ENCODE measurements at places on chromosomes 1 and 21.
A peak's percentile ranks its signal among the peaks of the same experiment; 100 is the strongest.

DNA sequence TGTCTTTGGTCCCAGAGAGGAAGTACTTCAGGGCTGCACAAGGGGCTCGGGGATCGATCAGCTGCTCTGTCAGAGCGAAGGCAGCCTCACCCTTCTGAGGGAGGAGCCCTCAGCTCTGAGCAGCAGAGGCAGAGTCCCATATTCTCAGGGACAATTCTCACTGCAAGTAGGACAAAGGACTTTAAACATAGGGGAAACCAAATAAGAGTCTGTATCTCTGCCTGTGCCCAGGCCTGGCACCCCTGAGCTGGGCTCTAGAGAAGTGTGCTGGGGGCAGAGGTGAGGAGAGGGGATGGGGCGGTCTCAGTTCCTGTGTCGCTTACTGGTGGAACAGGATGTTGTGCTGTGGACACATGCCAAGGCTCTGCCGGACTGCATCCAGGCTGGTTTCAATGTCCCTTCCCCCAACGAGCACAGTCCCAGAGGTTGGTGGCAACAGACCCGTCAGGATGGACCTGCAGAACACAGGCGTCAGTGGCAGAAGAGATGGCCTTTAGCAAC is 76.6 kb downstream of the ABCA4 start:
- DNase-seq, result no peak

GRCh38 chr21:14917762-14918161 is 147.0 kb downstream of the NRIP1 start:
- DNase-seq, result no peak

- no peak for DNase-seq
Measured at GRCh38 chr1:40341491-40342380, 24.6 kb upstream of the COL9A2 start.

- DNase-seq, result no peak
Measured at GRCh38 chr1:115630342-115630741, 11.4 kb upstream of the VANGL1 start.

DNA sequence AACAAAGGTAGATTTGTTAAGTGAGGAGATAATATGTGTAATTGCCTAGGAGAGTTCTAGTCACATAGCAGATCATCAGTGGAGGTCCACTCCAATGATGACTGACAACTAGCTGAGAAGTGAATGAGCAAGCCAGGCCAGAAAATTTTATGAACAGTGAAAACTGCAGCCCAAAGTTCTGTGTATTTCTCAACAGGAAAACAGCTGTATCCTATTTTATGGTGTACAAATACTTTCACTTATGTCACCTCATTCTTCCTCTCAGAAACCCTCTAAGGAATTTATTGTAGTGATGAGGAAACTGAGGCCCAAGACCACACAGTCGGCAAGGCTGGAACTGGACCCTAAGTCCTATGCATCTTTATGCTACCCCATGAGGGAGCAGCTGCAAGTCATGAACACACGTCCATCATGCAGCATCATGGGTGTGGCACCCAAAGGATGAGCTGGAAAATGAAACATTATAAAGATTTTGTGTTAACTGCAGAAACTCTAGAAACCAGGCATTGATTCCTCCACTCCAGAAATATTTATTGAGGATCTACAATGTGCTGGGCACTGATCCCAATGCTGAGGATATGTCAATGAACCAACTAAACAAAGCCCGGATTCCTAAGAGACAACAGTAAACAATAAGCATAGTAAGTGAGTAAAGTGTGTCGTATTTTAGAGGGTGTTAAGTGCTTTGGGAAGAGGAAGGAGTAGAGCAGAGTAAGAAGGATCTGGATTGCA is 99.5 kb upstream of the DUSP10 start:
- DNase-seq, result peak; percentile 46

- DNase-seq, result no peak
Measured at GRCh38 chr1:212295579-212295978, 10.4 kb downstream of the PPP2R5A start.

DNA sequence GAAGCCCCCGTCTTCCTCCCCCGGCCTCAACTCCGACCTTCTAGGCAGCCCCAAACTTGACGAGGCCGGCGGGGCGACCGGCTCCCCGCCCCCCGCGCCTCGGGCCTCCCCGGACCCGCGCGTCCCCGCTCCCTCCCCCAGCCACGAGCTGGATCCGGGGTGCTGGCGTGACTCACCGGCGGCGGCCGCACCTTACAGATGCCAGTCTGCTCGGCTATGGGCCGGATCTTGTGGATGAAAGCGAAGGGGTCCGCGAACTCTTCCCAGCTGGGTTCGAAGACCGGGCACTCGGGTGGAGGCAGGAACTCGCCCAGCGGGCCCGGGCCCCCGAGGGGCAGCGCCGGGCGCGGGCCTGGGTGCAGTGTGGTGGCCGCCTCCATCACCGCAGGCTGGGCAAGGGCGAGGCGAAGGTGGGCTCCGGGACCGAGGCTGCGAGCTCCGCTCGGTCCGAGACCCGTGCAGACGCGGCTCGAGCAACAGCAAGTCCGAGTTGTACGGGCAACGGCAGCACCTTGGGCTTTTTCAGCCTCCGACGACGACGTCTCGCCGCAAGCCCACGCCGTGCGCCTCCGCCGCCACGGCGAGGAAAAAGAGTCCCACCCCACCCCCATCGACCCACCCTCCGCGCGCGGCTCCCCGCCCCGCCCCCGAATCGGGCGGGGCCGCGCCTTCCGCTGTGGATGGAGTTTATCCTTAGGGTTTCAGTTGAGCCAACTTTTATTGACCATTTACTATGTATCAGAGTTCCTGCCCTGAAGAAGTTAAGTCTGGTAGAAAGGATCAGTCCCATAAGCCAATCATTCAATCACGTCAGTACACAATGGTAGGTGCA is at the start of gene KDM5B:
TSS of gene KDM5B (minus strand) at position 496 of the 832 bp plus-strand sequence. CDS start at position 380, 116 bp downstream.
- peak; percentile 81 for DNase-seq

DNA sequence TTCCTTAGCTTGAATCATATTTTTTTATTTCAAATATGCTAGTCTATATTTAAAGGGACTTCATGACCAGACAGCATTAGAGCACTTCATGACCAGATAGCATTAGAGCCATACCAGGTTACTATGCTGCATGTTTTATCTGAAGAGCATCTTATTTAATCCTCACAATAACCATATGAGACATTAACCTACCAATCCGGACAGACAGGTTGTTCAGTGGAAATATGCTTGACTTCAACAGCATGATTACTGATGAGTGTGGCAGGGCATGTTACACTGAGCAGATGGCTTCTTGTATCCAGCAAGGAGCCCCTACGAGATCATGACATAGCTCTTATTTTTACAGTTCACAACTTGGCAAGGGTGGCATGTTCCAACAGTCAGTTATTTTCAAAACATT is 85.0 kb upstream of the KCTD3 start:
- DNase-seq, result no peak

DNA sequence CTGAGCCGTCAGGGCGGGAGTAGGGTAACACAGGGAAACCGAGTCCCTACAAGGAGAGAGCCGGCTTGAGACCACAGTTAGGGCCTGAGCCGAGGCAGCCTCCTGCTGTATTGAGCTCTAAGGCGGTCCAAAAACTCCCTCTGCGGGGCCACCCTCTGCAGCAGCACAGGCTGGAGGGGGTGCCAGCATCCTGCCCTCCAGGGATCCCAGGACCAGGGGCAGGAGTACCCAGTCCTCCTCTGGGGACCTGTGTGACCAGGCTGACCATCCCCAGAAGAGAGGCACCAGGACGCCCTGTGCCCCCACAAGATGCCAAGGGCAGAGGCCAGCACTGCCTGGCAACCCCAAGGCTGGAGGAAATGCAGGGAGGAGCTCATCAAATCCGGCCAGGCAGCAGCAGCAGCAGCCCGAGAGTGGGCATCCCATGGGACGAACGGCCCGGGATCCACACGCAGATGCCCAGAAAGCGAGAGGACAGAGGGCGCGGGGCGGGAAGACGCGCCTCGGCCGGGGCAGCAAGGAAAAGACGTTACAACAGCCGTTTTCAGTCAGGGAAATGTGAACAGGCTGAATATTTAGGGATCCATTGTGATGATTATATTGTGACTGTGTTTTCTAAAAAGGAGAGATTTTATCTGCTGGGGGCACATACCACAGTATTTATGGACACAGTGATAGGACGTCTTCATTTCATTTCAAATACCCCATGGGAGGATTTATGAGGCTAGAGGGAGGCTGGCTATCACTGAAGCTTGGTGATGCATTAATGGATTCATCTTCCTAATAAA is 57.1 kb upstream of the COL18A1 start:
- no peak for DNase-seq

DNA sequence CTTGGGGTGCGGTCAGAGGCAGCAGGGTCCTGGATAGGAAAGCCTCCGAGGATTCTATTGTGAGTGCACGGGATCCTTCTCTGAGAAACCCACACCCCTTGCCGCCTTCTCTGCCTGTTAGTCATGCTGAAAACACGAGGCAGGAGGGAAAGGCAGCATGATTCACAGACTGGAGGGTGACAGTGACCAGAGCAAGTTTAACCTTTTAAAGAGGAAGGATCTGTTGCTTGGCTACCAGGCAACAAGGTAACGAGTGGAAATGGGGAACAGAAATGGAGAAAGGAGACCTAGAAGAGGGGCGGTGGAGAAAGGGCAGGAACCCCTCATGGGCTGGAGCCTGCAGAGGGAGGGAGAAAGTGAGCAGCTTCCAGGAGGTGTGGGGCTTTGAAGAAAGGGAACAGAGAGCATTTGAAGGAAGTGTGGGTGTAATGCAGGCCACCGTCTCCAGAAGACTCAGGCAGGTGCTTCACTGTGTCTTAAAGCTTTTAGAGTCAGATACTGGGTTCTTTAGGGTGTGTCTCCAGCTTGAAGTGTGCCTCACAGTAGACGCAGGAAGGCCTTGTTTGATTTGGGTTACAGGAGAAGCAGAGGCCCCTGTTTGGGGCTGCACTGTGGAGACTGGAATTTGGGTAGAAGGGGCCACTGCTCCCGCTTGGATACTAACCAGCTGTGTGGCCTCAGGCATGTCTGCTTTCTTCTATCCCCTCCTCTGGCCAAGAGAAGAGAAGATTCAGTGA is 19.1 kb downstream of the OPTC start:
- peak; percentile 97 for DNase-seq

- DNase-seq, result peak; percentile 22
Measured at GRCh38 chr1:233439721-233440120, 112.2 kb downstream of the MAP3K21 start.

GRCh38 chr1:155889566-155889965 is 21.6 kb downstream of the RIT1 start:
- DNase-seq, result peak; percentile 69

- DNase-seq, result no peak
Measured at GRCh38 chr1:234276151-234276788, 97.0 kb upstream of the COA6 start.

- DNase-seq, result no peak
Measured at GRCh38 chr1:180615493-180616290, 16.1 kb upstream of the XPR1 start.

DNA sequence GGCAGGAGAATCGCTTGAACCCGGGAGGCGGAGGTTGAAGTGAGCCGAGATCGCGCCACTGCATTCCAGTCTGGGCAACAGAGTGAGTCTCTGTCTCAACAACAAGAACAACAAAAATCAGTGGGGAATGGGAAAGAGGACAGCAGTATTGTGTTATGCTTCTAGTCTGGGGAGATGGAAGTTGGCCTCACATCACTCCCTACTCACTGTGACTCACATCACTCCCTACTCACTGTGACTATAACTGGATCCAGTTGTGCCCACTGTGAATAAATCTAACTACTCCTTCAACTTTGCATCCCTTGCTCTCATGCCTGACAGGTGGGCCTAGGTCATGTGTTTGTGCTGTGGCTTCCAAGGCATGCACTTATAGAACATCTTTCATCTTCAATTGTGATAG is 285.4 kb upstream of the USP24 start:
- peak; percentile 49 for DNase-seq

DNA sequence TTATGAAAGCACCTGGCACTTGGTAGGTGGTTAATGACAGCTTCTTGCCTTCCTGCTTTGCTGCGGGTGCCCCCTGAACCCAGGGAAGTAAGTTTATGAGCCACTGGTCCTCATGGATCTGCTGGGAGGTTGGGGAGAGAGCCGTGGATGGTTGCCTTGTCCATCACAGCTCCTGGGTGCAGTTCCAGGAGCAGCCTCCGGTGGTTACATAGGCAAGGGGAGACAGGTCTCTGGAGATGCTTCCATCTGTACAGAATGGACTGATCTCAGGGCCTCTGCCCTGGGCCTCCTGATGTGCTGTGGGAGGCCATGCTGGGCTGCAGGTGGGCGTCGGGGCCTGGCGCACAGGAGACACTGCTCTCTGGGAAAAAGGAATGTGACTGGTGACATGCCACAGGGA is 31.6 kb upstream of the ARHGEF10L start:
- DNase-seq, result no peak

- DNase-seq, result no peak
Measured at GRCh38 chr1:14165371-14165801, 433.1 kb upstream of the KAZN start.

- DNase-seq, result peak; percentile 28
Measured at GRCh38 chr1:45617618-45618017, 6.2 kb downstream of the CCDC17 start.

GRCh38 chr1:24536391-24536840 is 19.5 kb upstream of the NCMAP start:
- DNase-seq, result peak; percentile 57

DNA sequence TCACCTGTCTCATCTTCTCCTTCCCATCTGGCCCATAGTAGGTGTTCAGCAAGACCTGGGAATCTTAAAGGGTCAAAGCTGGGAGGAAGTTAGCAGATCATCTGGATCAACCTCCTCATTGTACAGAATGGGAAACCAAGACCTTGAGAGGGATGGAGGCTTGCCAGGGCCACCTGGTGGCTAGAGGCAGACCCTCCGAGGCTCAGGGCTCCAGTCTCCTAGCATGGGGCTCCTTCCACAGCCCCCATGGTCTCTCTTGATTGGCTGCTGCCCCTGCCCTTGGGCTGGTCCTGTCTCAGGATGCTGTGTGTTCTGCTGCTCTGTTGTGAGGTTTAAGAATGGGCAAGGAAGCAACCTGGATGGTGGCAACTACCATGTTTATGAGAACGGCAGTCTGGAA is 68.7 kb upstream of the CNTN2 start:
- DNase-seq, result no peak

DNA sequence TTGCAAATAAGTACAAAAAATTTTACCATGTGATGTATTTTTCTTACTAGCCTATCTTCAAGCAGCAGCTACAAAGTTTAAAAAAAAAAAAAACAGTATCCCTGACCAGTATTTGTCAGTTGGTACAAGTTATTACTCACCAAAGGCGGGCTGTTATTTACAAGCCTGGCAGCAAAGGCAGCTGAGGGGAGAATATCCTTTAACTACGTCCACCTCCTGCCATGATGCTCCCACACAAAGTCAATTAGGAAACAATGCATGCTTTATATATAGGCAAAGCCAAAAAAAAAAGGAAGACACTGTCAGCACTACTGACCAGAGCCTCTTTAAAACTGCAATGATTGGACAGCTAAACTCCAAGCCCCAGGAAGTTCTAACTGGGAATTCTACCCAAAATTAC is 13.7 kb downstream of the PSMA5 start:
- DNase-seq, result no peak

Measured in fibroblast of skin of right biceps (primary cell).